ENCODE measurements at places on chromosomes 7 and 10. TPM values are rescaled to one million over a fixed set of nuclear protein-coding genes. Genes with fewer than 3 reads are reported as not detected.

GRCh38 chr10:112957640-112958092 is 7.6 kb downstream of the TCF7L2 start:
- peak overlapping the region; percentile 20 for H3K27ac ChIP-seq
- no peaks in the 10 kb centered on the region for H3K27me3 ChIP-seq
- DNase-seq: no peak
- peaks cover 84% of the 10 kb centered on the region for H3K4me1 ChIP-seq

DNA sequence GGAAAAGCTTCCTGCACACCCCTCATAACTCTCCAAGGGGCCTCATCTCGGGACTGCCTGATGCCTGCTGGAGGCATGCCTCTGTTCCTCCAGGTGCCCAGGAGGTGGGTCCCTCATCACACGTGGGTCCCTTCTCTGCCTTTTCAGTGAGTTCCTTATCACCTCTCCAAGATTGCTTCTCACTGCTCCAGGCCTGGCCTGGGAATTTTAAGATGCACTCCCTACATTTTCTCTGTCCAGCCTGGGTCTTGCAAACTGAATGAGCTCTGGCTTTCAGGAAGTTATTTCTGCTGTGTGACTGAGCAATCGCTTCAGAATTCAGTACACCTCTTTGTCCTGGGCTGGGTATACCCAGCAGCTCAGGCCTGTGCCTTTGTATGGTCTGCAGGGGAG is 43.8 kb downstream of the LRRC18 start:
- no peak overlapping the region for H3K4me3 ChIP-seq
- H3K36me3 ChIP-seq: no peaks in the 10 kb centered on the region
- H3K27ac ChIP-seq: no peak overlapping the region
- H3K27me3 ChIP-seq: no peaks in the 10 kb centered on the region
- DNase-seq: no peak
- no peaks in the 10 kb centered on the region for H3K4me1 ChIP-seq

DNA sequence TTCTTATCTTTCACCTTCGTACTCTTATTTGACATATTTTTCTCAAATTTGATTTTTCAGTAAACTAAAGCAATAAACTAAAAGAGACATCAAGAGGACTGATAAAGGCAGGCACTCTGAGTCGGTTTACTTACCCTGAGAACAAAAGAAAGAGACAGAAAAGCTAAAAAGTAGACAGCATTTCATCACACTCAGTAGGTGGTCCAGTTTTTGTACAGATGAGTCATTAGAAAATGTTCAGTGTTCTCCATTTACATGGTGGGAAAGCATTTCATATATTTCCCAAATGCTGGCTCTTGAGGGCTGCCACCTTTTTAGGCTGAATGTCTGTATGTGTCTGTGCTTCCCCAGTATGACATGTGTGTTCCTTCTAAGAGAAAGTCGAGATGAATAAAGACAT is 52.7 kb downstream of the NHLRC2 start:
- H3K36me3 ChIP-seq: peaks cover 89% of the 10 kb centered on the region
- H3K27me3 ChIP-seq: no peaks in the 10 kb centered on the region
- no peak overlapping the region for H3K4me3 ChIP-seq

DNA sequence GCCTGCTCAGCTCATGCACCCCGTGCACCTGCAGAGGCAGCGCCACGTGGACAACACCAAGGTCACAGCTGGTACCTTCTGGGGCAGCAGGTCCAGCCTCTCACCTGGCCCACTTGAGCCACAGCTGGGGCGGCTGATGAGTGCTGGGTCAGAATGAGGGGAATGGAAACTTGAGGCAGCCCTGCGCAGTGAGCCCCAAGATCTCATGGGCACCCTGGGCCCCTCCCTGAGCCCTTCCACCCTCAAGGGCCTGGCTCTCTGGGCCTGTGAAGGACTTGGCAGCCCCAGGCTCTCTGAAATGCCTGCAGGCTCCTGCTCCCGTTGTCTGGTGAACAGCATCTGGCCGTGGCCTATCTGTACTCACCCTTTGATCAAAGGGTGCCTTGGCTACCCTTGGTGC is 112.7 kb downstream of the TCERG1L start:
- no peak for DNase-seq
- H3K27ac ChIP-seq: no peak overlapping the region
- no peaks in the 10 kb centered on the region for H3K4me1 ChIP-seq
- no peaks in the 10 kb centered on the region for H3K36me3 ChIP-seq
- no peak overlapping the region for H3K4me3 ChIP-seq

DNA sequence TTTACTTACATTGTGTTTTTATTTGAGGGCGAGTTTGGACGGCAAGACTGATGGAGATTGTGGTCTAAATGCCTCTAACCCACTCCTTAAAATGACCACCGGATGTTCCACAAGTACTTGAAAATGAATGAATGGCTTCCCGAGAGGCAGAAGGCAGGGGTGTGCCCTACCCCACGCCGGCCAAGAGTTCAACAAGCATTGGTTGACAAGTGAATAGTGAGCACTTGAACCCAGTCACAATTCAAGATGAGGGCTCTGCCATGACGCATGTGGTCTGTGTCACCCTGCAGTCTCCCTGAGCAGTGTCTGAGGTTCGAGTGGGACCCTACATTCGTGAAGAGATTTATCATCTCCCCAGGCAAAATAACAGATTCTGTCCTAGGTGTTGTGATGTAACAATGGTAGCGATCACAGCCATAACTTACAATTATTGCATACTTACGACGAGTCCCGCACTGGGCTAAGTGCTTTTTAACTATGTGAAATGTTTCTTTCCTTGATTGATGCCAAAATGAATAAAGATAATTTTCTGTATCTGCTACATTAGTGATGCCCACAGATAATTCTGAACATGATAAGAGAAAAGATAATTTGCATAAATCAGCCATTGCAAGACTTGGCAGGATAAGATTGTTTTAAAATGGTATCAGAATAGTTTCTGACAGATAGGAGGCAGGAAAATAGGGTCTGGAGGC is 305.4 kb downstream of the WDR37 start:
- no peaks in the 10 kb centered on the region for H3K4me1 ChIP-seq
- H3K36me3 ChIP-seq: no peaks in the 10 kb centered on the region
- DNase-seq: no peak
- H3K27me3 ChIP-seq: peaks cover 8% of the 10 kb centered on the region
- no peak overlapping the region for H3K27ac ChIP-seq
- no peak overlapping the region for H3K4me3 ChIP-seq

The TBRG4 gene
- total RNA-seq: 52.9 TPM

DNA sequence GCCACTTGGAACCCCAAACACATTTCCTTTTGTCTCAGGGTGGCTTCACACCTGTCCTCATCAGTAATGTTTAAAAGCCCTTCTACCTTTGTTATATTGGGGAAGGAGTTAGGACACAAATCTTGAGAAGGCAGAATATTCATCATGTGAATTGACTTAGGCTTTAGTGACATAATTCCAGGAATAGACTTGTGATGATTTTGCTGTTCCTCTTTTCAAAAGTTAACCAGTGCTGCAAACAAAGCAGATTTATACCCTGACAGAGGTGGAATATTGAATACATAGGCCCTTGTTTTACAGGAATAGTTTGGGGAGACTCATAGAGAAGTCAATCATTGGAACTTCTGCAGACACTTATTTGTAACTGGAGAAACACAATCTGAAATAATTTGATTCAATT is 27.0 kb downstream of the ZNF786 start:
- no peak for DNase-seq
- H3K4me1 ChIP-seq: no peaks in the 10 kb centered on the region
- peaks cover 3% of the 10 kb centered on the region for H3K36me3 ChIP-seq
- H3K4me3 ChIP-seq: no peak overlapping the region
- H3K27ac ChIP-seq: no peak overlapping the region

Measured in sigmoid colon (tissue), 7 donors.